ENCODE measurements at places on chromosomes 5 and 9.

DNA sequence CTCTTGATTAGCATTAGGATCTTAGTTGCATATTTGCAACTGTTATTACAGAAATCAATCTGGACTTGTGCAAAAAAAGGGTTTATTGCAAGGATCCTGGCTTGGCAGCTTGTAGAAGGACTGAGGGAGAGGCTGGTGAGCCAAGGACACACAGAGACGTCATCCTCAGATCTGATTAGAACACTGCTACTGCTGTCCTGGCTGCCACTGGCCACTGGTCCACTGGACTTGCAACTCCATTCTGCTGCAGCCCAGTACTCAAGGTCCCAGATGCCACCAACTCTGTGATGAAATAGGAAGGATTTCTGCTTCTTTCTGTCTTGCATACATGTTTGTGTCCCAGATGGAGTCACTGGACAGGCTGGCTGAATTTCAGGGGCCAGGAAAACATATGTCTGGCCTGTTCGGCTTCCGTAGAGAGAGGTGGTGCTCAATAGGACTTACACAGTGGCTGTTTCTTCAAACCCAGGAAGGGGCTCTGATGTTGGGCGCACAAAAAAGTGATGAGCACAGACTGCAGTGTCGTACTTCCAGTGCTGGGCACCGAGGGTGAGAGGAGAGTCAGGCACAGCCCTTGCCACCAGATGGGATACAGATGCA lies 68.9 kb upstream of the SH3PXD2B start:
- DNase-seq = no peak

DNA sequence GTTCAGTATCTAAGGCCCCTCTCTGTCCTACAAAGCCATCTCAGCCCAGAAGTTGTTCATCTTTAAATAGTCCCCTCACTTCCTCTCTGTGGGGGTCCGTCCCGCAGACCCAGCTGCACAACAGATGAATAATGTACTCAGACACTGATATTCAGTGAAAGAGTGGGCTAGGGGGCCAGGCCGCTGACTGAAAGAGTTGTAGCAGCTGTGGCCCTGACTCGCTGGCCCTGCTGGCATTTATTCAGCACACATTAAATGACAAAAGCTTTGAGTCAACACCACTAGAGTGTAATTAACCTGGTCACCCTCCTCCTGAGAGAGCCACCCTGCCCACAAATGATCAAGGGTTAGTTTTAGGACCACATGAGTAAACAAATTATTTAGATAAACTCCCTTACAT lies 76.3 kb downstream of the MED10 start:
- no peak for DNase-seq

GRCh38 chr5:175814691-175815090 lies 56.7 kb upstream of the CPLX2 start:
- DNase-seq = no peak

DNA sequence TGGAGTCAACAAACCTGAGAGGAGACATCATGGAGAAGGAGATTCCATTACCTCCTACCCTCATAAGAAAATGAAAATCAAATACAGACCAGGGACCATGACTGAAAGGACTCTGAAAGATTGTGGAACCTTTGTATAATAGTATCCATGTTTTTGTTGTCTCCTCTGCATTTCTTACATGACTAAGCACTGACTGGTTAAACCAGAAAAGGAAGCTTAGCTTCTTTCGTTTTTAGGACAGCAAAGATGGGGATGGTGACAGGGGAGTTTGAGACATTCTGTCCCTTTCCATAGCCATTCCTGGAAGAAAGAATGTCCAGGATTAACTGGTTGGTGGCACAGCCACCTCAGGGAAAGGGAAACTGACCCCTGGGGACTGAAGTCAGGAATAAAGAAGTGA lies 22.2 kb downstream of the ITGA1 start:
- no peak for DNase-seq

DNA sequence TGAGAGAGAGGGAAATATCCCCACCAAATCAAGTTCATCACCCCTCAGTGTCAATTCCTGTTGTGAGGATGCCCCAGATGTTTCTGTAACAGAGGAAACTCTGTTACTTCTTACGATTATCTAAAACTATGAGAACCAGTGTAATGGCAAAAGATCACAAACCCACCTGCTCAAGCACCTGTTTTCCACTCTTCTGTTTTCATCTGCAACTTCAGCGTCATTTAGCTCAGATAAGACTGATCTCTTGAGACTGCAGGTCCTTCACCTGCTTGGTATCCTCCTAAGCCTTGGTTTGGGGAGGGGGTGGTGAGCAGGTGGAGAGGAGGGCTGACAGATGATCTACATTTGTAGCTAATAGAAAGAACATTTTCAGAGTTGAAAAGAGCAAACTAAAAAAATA lies 229.3 kb downstream of the SLF1 start:
- DNase-seq = no peak

GRCh38 chr5:176734756-176735342 lies 75.5 kb upstream of the UNC5A start:
- no peak for DNase-seq

GRCh38 chr5:2204366-2205184 lies 321.9 kb upstream of the IRX4 start:
- no peak for DNase-seq

- DNase-seq = no peak
These were observed 951 bp downstream of the UNC13B start for GRCh38 chr9:35162605-35163315.

DNA sequence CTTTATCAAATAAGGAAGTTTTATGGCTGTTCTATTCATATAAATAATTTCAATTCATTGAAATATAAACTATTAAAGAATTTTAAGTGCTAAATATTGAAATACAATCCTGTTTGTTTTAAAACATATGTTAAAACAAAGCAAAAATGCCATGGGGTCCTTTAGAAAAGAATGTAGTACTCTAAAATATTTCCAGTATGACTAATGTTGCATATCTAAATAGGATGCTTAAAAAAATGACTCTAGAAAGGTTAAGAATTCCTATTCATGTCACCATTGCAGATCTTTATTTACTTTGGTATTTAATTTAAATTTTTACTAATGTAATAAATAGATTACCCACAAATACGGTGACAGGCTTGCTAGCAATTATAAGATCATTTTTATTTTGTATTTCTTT lies 132.3 kb downstream of the ZNF608 start:
- no peak for DNase-seq

GRCh38 chr5:58191443-58191842 lies 268.4 kb downstream of the PLK2 start:
- no peak for DNase-seq

DNA sequence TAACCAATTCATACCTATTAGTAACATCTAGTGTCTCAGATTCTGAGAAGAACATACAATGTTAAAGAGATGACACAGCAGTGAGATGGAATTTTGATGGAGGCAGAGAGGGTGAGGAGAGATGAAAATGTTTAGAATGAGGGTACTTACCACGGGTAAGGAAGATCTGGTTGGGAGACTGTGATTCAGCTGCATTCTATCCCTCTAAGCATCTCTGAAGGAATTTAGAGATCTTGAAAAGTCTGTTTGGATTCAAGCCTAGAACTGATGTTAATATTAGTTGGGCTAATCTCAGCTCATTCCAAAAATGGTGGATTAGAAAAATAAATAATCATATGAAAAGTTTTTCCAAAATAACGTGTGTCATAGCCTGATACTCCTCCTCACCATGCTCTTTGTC lies 191.5 kb upstream of the CLINT1 start:
- no peak for DNase-seq

DNA sequence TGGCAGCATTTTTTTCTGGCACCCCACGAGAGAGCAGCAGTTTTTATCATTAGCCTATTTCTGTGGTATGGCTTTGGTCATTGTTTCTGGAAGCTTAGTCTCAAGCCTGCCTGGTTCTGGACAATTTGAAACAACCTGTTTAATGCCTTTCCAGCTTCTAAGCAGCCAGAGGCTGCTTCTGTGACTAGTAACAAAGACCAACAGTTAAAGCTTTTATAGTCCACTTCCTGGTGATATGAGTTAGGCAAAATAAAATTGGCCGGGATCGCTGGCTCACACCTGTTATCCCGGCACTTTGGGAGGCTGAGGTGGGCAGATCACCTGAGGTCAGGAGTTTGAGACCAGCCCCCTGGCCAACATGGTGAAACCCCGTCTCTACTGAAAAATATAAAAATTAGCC lies 24.0 kb downstream of the LYRM7 start:
- no peak for DNase-seq

DNA sequence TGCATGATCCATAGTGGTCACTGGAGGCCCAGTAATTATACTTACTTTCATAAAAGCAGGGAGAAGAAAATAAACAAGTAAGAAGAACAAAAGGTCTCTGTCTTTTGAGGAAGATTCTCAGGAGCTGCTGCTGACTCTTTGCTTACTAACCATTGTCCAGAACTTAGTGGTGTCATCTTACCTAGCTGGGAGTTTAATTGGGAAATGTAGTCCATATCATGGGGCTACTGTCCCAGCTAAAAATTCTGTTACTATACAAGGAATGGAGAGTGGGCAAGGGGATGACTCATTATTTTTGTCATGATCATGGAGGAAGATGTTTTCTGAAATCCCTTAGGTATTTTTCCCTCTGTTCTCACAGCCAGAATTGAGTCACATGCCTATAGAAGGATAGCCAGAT lies 639.3 kb downstream of the MTRR start:
- no peak for DNase-seq

DNA sequence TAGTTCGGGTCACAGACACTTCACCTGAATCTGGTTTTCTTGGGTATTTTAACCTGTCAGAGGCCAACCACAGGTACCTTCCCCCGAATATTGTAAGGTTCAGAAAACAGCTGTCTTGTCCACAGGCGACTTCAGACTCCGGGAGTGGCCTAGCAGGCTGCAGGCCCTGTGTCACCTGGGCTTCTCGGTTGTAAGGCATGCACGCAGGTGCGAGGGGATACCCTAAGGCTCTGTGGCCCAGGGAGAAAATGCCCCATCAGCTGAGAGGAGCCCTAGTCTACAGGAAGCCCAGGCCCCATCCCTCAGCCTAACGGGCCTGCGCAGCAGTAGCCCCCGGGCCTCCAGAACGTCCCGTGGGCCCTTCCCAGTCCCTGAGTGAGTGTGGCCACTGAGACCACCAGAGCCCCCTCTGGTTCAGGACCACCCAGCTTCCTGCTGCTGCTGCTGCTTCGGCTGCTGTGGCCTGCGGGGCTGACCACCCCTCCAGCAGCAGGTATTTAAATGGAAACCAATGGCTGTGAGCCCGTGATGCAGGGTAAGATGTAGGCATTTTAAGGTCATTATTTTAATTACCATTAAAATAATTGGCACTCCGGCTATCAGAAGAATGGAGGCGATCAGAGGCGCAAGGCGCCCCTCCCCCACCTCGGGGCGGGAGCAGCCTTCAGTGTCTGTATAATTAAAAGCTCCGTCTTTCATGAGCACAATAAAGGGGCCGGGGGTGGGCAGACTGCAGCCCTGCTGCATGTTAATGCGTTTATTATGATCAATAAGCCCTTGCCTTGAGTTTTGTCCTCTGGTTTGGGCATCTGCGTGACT lies 65.4 kb downstream of the PSMB7 start:
- DNase-seq = no peak

GRCh38 chr9:14205463-14205862 lies 108.5 kb downstream of the NFIB start:
- DNase-seq = no peak

- DNase-seq = no peak
These were observed at the start of gene GOLGA2 for GRCh38 chr9:128275198-128276007. TSS of gene GOLGA2 (minus strand) at chr9:128276007. CDS start at chr9:128275976, 31 bp downstream.

GRCh38 chr5:98957307-98957706 lies 28.5 kb upstream of the CHD1 start:
- DNase-seq = no peak

DNA sequence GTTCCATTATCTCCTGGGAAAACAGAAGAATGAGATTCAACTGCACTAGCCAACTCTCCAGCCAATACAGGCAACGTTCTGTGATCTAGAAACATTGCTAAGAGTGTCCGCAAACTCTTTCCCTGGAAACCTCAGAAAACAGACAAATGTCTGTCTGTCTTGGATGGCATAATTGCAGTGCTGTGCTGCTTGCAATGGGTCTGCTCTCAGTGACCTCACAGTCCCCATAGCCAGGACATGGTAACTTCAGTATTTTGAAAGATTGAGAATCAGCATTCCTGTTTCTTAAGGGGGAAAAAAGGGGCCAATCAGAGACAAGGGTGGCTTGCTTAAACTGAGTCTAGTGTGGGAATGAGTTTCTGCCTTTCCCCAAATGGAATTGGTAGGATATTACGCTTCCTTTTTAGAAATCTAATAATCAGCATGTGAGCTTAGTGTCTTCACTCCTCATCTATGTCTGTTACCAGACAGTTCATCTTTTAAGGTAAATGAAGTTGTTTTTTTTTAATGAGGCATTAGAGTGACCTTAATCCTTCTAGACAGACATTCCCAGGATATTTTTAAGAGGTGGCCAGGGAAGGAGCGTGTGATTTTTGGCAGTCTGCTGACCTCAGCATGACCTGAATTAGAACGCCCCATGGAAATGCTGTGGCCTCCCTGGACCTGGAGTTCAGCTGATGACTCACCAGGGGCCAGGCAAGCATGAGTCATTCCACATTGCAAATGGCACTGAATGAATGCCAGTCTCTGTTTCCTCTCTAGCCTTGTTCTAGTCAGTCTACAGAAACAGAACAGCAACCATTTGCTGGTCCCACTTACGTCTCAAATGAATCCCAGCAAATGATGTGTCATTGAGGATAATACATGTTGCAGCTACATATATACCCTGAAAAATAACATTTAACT lies 210.2 kb upstream of the ACTBL2 start:
- DNase-seq = peak; percentile 1

GRCh38 chr5:124910354-124911016 lies 164.0 kb upstream of the ZNF608 start:
- DNase-seq = no peak

DNA sequence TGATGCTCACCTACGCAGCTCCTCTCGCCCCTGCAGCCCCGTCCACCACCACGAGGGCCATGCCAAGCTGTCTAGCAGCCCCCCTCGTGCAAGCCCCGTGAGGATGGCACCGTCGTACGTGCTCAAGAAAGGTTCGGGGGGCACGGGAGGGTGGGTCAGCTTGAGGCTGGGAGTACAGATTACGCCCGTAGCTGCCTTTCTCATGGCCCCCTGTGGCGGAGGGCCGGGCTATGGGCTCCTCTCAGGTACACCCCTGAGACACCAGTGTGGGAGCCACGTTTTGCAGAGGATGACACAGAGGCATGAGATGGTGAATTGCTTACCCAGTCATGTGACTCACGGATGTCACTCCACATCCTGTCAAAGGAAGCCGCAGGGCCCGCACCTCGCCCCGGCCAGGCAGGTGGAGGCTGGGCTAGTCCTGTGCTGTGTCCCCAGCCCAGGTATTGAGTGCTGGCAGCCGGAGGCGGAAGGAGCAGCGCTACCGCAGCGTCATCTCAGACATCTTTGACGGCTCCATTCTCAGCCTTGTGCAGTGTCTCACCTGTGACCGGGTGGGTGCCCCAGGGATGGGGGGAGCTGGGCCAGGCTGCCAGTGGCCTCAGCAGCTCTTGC lies 33.7 kb downstream of the USP20 start:
- peak; percentile 81 for DNase-seq

GRCh38 chr5:113427871-113428574 lies 6.8 kb downstream of the TSSK1B start:
- no peak for DNase-seq

DNA sequence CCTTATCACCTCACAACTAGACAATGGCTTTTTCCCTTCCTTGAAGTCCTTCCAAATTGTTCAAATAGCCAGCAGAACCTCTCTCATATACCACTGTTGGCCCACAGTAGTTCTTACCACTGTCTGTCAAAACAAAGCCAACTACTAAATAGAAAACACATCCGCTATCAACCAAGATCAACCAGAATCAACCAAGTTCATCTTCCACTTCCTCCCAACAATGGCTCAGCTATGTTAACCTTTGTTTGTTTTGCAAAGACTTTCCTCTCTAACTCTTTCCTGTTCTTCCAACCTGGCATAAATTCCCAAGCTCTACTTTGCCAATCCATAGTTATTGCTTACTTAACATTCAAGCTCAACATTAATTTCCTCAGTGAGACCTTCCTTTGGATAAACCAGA lies 15.2 kb downstream of the ELL2 start:
- no peak for DNase-seq

Data from stimulated activated CD8-positive, alpha-beta memory T cell treated with anti-CD3 and anti-CD28 coated beads, Interleukin-15, amount 100 ng/mL, for 48 hours (primary cell).